Lung (tissue), 17 donors: ENCODE measurements at places on chromosomes 11 and 22.

- DNase-seq = no peak
Observed at GRCh38 chr11:20444535-20444934, 57.0 kb downstream of the PRMT3 start.

- DNase-seq = no peak
Observed at GRCh38 chr22:20037419-20037818, 16.5 kb downstream of the TANGO2 start.

DNA sequence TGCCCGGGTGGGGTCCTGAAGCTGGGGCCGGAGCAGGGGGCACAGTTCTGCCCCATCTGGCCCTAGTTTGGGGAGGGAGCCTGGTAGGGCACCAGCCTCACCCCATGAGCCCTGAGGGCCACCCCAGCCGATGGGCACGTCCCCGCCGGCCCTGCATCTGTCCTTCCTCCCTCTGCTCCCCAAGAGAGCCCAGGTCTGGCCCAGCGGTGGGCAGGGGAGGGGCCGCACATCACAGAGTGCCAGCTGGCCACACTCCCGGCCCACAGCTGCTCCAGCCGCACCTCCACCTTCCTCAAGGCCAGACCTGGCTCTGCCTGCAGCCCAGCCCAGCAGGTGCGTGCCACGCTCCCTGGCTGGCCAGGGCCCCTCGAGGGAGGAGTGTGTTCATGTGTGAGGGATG is 21.6 kb downstream of the BRSK2 start:
- no peak for DNase-seq

GRCh38 chr11:126214441-126214840 is 2.9 kb downstream of the FAM118B start:
- DNase-seq = no peak

- DNase-seq = peak; percentile 70
Observed at GRCh38 chr11:105034813-105035620, at the start of gene CASP1. CASP1 (minus strand) TSS chr11:105035144; CDS start chr11:105035113, 31 bp downstream.

GRCh38 chr11:124442847-124443246 is 2.6 kb downstream of the OR8B8 start:
- no peak for DNase-seq

DNA sequence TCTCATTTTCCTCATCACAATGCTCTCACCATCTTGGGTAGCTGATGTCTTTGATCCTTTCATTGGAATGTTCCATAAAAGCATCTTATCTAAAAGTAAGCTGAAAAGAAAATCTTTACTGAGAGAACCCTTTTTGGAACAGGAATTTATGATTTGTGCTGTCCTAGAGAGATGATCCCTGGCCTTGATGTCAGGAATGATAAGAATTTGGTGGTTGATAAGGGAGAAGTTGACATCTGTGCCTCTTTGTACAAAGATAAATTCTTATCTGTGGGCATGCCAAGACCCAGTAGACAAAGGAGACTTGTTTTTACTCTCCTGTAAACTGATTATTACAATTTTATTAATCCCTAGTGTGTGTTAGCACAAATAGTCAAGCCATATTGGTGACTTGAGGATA is 36.9 kb downstream of the NAALAD2 start:
- DNase-seq = no peak

- peak; percentile 9 for DNase-seq
Observed at GRCh38 chr11:113531575-113532451, 56.6 kb upstream of the DRD2 start.

DNA sequence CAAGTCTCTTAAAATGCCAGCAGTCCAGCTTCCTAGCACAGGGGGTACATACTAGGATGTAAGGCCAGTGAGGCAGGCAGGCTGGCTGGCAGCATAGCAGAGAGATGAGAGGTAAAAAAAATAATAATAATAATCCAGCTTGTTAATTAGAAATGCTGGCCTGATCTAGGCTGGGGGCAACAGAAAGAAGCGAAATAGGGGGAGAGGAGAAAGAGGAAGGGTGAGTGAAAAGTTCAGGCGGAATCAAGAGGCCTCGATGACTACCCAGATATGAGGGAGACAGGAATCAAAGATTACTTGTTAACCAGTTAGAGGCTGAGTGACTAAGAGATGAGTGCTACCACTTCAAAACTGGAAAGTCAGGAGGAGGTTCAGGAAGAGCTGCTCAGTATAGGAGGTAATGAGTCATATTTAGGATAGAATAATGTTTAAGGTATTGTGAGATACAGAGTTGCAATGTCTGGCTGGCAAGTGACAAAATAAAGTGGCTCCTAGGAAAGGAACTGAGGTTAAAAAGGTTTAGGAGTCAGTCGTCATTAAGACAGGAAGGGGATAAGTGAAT is 2.8 kb downstream of the ALKBH8 start:
- DNase-seq = no peak

- no peak for DNase-seq
Observed at GRCh38 chr11:67252831-67253239, 13.4 kb upstream of the GRK2 start.
